Trophoblast cell (in vitro differentiated cells and primary cell): ENCODE measurements at places on chromosomes 5 and 9.
A peak's percentile ranks its signal among the peaks of the same experiment; 100 is the strongest.

GRCh38 chr9:91900055-91900796, 49.8 kb downstream of the ROR2 start:
- DNase-seq = no peak

GRCh38 chr9:88925481-88925880, 65.8 kb upstream of the S1PR3 start:
- no peak for DNase-seq

DNA sequence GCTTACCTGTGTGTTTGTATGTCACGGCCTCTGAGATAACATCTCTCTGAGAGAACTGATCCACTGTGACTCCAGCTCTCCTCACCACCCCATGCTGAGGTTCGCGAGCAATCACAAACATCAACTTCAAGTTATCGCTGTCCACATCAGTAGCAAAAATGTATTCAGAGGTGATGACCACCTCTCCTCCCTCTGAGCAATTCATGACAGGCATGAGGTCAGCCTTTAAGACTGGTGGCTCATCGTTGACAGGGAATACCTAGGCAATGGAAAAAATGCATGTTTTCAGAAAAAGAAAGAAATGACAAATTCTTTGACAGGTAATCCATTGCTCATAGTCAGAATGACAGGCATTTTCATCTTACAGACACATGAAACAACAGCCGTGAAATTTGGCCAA, 90.3 kb upstream of the CER1 start:
- peak; percentile 93 for DNase-seq

- no peak for DNase-seq
Observed at GRCh38 chr5:35830587-35830986, 26.1 kb upstream of the IL7R start.
